ENCODE measurements at places on chromosomes 3 and 15.

- DNase-seq = peak; percentile 8
Observed at GRCh38 chr15:75809986-75810750, 33.1 kb upstream of the UBE2Q2 start.

DNA sequence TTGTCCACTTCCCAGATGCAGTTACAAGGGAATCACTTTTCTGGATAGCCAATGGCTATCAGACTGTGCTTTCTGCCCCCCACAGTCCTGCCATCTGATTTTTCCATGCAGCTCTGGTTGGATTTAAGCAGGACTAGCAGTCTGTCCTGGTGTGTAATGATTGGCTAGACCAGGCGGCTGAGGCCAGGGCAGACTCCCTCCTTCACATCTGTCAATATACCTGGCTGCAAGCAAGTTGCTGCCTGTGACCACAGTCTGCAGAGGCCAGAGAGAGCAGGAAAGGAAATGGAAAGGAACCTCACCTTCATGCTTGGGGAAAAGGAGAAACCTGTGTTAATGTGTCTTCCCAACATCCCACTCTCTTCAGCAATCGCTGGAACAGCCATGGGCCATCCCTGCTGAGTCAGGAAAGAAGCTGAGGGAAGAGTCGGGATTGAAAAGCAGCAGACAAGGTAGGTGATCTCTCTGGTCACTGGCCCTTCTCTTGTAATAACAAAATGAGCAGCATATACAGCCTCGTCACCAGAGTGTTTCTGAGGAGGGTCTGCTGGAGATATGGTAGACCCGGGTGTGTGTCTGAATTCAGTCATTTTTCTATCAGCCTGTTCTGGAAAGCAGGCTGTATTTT lies 126.7 kb upstream of the PHLDB2 start:
- no peak for DNase-seq

DNA sequence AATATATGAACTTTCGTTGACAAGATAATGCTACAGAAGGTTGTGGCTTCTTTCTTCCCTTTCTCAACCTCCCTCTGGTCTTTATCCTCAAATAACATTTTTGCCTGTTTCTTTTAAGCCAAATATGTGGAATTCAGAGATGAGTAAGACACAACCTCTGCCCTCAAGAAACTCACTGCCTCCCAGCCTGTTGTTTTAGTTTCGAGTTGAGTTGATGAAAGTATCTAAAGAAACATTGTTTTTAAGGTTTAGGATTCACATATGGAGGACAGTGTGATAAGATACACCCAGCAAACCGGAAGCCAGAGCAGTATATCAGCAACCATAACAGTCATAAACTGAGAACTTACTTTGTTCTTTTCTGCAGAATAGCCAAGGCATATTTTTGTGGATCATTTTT lies 218.6 kb downstream of the THSD4 start:
- no peak for DNase-seq

- no peak for DNase-seq
Observed at GRCh38 chr3:50316657-50317242, 5.8 kb downstream of the HYAL2 start.

DNA sequence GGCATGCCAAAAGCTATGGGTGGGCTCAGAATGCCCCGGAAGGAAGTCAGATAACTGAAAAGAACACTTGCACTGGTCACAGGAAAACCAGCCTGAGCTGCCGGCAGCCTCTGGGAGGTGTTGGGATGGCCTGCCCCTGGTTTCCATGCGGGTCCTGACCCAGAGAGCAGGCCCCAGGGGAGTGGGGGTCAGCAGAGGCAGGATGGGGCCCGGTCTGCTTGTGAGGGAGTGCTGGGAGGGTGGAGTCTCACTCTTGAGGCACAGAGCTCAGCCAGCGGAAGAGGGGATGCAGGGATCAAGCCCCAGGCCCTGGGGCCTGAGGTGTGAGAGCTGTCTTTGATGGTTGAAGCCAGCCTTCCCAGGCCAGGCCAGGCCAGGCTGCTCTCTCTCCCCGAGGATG lies 2.4 kb upstream of the RPUSD3 start:
- DNase-seq = no peak

- no peak for DNase-seq
Observed at GRCh38 chr3:12027184-12027846, 23.1 kb downstream of the SYN2 start.

DNA sequence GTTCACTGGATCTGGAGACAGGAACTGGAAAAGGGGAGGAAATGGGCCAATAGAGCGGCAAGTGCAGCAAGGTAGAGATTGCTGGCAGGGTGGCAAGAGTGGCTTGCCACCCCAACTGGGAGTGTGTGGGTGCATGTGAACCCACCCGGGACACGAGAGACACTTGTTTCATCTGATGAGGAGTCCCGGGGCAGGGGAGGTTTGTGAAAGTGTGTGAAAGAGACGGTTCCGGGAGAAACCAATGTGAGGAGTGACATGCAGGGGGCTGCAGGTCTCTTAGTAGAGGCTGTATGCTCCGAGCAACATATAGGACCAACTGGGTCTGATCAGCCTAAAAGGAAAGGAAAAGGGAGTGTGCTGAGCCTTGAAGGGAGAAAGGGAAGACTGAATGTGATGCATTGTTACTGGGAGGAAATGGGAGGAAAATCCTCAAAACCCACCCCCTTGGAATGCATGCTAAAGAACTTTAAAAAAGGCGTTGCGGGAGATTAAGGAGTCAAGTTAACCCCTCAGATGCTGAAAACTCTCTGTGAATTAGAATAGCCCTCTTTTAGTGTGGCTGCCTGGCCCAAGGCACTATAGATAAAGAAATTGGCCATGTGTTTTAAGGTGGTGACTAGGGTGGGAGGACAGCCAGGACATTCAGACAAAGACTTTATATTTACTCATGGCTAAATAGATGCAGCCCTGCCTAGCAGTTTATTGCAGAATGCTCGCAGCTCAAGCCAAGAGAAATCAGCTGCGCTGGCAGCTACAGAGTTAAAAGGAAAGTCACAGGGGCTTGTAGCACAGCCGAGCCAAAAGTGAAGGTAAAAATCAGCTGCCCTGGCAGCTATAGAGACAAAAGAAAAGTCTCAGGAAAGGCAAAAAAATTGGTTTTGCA lies 9.1 kb upstream of the SLC9C1 start:
- no peak for DNase-seq

- DNase-seq = no peak
Observed at GRCh38 chr15:39598958-39599845, 18.3 kb downstream of the THBS1 start.

GRCh38 chr3:116280130-116280740 lies 165.1 kb downstream of the LSAMP start:
- DNase-seq = no peak

DNA sequence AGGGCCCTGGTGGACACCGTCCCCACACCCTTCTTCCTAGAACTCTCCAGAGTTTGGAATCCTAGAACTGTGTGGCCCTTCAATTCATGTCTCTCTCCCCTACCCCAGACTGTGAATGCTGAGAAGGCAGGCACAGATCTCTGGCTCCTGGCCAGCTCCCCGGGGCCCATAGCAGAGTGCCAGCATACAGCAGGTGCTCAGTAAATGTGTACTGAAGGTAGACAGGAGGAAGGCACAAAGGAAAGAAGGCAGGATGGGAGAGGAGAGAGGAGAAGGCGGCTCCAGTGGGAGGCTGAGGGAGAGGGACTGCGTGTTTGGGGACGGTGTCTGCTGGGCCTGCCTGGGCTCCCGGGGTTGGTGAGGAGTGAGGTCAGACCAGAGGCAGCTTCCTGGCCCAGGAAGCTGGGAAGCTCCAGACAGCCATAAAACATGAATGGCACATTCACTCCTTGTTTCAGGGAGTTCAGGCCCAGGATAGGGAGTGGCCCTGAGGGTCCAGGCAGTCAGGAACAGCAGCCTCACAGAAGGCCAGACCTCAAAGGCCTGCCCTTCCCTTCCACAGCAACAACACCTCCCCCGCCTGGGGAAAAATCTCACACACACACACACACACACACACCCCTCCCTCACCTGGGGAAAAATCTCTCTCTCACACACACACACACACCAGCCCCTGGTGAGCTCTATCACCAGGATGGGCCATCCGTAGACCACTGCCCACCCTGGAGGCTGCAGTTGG lies 137.1 kb upstream of the PRR20G start:
- DNase-seq = no peak

Measured in MV-4-11 (cell line).